ENCODE measurements at places on chromosomes 4 and X.
A peak's percentile ranks its signal among the peaks of the same experiment; 100 is the strongest.

- peak; percentile 85 for DNase-seq
Observed at GRCh38 chr4:183828125-183828524, 77.0 kb upstream of the STOX2 start.

DNA sequence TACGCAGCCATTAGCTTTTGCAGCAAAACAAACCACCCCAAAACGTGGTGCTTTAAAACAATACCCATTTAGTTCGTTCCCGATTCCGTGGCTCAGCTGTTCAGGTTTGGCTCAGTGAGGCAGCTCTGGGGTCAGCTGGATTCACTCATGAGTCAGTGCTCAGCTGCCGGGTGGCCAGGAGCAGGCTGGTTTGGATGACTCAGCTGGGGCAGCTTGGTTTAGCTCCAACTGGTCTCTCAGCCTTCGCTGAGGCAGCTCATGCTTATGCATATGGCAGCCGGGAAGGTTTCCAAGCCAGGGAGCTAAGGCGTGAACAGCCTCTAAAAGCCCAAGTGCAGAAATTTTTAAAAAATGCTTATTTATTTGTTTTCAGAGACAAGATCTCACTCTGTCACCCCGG, 13.3 kb upstream of the CD99 start:
- DNase-seq: no peak

DNA sequence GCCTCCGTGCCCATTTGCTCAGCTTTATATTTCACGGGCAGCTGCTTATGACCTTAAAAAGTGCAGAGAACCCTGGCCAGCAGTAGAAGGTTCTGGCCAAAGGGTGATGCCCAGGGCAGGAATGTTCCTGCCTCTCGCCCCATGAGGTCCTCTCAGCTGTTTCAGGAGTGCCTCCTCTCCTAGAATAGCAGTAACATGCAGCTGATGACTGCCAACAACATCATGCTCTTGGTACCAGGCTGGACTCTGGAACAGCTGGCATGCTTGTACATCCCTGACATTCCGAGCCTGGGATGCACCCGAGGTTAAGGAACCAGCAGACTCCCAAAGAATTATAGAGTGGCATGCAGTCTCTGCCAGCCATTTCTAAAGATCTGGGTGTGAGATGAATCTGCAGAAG, 11.7 kb upstream of the TENM3 start:
- no peak for DNase-seq

DNA sequence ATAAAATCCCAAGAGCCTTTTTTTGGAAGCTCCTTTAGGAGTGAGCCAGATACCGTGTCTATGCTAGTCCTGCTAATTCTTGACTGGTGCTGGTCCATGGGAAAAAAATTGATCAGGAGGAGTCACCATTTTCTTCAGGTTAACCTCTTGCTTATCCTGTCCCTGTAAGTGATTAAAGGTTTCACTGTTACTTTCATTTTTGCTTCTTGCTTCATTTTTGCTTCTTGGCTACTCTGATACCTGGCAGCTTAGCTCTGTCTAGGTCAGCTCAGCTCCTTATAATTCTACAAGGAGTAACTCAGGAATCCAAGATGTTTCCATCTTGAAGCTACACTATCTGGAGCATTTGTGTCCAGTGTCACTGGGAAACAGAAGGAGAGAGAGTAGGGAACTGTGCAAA, 45.7 kb downstream of the AFM start:
- no peak for DNase-seq

DNA sequence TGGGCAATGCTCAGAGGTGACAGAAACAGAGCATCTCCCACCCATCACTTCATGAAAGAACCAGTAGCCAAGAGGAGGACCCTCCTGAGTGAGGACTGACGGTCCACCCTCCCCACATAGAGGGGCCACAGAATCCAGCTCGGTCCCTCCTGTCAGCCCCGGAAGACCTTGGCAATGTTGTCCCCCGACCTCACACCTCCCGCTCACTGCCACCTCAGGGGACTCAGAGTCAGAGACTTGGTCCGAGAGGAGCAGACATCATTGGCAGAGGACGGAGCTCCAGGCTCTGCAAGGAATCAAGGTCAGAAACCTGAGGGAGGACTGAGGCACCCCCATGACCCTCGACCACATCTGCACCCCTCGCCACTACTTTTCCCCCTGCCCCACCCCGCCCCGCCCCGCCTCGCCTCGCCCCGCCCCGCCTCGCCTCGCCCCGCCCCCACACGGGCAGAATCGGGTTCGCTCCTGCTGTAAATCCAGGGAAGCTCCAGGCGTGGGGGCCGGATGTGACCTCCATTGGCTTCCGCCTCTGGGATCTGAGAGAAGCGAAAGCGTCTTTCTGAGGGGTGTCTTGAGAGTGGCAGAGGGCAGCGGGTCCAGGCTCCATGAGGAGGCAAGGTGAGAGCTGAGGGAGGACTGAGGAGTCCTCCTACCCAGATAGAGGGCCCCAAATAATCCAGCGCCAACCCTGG, at the start of gene MAGEA11:
MAGEA11 (plus strand) TSS at position 516 of the 692 bp plus-strand sequence. CDS start 1,100 bp downstream, outside the sequence.
- no peak for DNase-seq

DNA sequence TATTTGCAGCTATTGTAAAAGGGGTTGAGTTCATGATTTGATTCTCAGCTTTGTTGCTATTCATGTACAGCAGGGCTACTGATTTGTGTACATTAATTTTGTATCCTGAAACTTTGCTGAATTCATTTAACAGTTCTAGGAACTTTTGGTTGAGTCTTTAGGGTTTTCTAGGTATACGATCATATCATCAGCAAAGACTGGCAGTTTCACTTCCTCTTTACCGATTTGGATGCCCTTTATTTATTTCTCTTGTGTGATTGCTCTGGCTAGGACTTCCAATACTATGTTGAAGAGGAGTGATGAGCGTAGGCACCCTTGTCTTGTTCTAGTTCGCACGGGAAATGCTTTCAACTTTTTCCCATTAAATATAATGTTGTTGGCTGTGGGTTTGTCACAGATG, 48.1 kb downstream of the NPY1R start:
- DNase-seq: no peak

DNA sequence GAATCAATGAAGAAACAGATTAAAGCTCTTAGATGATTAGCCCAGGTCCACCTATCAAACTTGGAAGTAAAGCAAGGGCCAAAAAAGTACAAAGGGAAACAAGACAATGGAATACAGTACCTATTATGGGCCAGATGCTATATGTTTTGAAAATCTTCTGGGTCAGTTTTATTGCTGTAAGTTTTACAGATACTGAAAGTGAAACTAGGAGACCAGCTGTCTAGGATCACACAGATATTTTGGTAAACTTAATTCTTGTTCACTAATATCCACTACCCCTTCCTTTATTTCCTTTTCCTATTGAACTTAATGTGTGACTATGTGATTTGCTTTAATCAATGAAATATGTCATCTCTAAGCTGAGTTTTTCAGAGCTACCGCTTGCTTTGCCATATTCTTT, 505.4 kb upstream of the PITX2 start:
- no peak for DNase-seq

DNA sequence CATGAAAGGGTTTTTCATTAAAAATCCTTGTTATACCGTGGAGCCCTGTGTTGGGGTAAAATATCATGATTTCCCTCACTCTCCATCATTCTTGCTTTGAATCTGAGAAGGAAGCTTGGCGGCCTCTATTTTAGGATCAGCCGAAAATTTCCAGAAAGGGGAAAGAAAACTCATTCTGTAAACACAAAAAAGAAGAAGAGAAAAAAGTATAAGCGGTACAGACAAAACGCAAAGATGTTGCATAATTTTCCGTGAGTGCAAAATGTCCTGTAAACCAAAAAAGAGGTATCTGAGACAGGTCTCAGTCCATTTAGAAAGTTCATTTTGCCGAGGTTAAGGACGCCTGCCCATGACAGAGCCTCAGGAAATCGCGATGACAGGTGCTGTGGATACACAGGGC, 5.3 kb downstream of the CSF2RA start:
- DNase-seq: no peak
